Inflammatory macrophage treated with lipopolysaccharide for 1 hour (primary cell): ENCODE measurements at places on chromosomes 11 and 22.

DNA sequence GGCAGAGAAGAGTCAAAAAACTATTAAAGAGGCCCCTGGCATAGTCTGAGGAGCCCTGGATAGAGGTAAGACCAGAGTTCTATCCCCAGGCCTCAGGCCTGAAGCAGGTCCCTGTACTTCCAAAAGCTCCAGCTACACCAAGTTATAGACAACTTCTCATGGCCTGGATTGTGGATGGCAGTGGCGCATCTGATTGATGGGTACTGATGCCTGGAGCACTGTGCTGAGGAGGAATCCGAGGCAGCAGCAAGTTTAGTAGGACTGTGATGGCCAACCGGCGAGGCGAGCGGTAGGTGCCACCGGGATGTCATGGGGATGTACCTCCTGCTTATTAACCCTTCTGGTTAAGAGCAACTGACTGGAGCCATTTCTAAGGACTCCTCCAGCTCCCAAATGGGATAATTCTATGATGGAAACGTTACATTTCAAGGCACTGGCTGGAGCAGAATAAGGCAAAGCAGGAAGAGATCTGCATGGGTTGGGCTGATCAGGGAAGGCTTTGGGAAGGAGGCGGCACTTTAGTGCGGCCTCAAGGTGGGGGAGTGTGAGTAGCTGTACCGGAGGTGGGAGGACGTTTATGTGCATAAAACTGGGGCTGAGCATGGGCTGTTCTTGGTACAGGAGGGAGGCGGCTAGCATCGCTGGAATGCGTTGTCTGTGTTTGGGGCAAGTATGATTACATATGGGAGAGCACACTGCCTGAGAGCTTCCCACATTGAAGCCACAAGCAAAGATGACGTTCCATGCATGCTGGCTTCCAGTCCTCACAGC, 24.2 kb upstream of the JAM3 start:
- DNase-seq = no peak

DNA sequence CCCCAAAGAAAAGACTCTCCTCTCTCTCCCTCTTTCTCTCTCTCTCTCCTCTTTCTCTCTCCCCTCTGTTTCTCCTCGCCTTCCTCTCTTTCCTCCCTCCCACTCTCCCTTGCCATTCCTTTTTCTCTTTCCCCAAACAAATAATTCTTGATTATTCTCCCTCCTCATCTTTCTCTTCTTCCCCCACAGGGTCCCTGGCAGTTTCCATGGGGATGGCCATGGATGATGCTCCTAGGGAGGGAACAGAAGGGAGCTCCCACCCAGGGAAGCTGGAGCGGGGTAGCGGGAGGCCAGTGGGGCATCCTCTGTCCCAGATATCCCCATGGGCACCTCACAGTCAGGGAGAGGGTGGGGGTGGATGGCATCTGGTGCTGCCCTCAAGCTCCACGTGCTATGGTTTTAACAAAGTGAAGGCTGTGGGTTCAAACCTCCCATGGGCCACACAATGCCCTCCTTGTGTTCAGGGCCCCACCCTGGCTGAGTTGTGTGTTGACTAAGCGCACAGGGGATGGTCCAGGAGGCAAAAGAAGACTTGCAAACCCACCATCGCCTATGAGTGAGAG, 266.4 kb downstream of the BUD13 start:
- DNase-seq = no peak

GRCh38 chr11:83933008-83933407, 646.8 kb upstream of the CCDC90B start:
- no peak for DNase-seq

GRCh38 chr22:34805771-34806170, 260.2 kb upstream of the ISX start:
- no peak for DNase-seq
